ENCODE measurements at places on chromosomes 5 and 9.

DNA sequence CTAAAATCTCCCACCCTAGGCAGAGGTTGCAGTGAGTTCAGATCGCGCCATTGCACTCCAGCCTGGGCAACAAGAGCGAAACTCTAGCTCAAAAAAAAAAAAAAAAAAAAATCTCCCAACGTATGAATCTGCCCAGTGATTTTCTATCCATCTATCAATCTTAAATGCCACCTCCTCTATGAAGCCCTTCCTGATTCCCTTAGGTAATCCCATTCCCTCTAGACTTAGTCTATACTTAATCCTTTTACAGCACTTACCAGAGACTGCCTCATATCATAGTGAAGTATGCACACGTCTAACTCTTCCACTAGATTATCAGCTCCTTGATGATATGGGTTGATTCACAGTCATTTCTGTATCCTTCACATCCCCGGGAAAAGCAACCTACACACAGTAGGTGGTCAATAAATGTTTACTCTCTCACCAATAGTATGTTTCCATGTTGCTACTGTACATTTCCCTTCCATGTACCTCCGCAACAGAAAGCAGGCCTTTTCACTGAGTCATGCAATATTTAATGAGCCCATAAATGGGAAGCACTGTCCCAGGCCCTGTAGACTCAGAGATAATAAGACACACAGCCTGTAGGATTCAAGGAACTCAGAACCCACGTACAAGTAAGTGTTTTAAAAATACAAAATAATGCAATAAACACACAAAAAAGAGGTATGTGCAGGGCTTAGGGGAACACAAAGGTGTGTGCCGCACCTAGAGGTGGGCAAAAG lies 1.2 kb downstream of the DROSHA start:
- DNase-seq, result no peak

DNA sequence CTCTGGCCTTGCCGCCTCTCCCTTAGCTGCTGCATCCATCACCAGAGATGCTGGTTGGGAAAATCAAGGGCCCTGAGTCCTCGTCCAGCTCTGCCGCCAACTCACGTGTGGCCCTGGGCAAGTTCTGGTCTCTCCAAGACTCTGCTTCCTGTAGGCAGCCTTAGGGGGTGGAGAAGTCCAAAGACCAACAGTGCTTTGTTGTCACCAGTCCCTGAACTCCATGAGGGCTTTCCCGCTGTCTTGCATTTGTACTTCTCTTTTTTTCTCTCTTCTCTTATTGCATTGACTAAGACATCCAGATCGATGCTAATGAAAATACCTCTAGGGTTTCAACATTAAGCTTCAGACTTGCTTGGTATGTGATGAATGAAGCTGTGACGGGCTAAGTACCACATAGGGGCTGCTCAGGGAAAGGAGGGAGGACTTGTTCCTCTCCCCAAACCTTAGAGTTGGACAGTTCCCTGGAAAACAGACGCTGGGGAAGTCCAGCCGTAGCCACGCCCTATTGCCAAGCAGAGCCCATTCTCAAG lies 63.7 kb upstream of the STXBP1 start:
- DNase-seq, result no peak

DNA sequence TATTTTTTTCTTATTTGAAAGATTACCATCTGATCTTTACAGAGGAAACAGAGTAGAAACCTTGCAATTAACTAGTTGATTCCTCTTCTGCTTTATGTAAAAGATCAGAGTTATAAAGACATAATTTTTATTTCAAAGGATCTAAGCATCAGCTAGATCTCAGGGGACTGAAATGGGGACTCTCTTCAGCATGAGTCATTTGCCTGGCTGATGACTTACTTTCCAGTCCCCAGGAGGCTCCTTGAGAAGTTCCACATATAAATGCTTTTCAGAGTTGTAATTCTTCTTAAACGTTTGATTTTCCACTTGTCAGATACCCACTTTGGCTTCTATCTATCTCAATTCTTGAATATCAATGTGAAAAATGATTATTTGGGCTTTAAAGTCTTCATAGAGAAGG lies 389.4 kb downstream of the RAB3C start:
- no peak for DNase-seq

- DNase-seq, result no peak
These were observed 503.7 kb downstream of the SPATA31D1 start for GRCh38 chr9:82492274-82492673.

DNA sequence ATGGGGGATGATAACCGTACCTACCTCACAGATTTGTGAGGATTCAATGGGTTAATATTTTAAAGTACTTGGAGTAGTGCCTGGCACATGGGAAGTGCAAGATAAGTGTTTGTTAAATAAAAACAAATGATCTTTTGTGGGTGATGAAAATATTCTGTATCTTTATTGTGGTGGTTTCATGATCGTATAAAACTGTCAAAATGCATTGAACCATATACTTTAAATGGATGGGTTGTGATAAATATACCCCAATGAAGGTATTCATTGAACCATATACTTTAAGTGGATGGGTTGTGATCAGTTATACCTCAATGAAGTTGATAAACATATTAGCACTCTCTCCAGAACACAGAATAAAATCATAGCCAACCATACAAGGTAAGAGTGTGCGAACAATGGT lies 234.5 kb downstream of the CRB2 start:
- DNase-seq, result no peak

DNA sequence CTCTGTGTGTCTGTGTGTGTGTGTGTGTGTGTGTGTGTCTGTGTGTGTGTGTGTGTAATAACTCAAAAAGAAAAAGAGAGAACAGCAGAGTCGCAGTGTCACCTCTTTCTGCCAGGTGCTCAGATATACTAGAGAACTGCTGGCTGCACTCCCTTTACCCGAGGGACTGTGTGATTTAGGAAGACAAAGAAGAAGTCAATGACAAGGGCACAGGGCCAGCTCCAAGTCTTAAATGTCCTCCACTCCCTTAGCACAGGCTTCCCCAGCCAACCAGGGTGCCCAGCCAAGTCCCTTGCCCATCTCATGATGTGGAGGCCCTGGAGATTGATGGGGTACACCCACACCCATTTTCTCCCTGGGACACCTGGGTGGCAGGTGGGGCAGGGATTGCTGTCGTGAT lies 8.7 kb downstream of the CCNJL start:
- no peak for DNase-seq

DNA sequence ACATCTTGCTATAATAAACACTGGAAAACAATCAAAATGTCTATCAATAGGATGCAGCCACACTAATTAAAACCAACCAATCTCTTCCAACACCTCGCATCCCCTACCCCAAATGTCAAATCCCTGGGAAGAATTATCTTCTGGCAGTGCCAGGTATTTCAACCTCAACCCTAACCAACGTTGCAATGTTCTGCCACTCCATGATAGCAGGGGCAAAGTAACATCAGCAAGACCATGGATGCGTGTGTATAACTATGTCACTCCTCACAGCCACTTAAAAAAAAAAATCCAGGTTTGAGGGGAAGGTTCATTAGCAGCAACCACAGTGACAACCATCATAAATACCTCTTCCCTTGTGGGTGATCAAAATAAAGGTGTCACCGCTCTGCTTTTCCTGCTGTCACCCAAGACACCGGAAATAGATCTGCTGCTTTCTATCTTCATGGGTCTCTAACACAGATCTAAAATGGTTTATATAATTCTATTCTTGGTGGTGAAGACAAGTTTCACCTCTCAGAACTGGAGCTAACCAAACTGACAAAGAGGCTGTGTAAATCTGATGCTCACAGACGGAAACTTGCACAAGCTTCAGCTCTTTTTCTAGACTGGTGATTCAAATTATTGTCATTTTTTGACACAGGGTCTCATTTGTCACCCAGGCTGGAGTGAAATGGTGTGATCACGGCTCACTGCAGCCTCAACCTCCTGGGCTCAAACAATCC lies 9.9 kb downstream of the HSPA9 start:
- DNase-seq, result peak; percentile 63

GRCh38 chr9:82526577-82526976 lies 536.4 kb downstream of the RASEF start:
- DNase-seq, result no peak

- DNase-seq, result no peak
These were observed 25.9 kb upstream of the SUB1 start for GRCh38 chr5:32559411-32559810.

DNA sequence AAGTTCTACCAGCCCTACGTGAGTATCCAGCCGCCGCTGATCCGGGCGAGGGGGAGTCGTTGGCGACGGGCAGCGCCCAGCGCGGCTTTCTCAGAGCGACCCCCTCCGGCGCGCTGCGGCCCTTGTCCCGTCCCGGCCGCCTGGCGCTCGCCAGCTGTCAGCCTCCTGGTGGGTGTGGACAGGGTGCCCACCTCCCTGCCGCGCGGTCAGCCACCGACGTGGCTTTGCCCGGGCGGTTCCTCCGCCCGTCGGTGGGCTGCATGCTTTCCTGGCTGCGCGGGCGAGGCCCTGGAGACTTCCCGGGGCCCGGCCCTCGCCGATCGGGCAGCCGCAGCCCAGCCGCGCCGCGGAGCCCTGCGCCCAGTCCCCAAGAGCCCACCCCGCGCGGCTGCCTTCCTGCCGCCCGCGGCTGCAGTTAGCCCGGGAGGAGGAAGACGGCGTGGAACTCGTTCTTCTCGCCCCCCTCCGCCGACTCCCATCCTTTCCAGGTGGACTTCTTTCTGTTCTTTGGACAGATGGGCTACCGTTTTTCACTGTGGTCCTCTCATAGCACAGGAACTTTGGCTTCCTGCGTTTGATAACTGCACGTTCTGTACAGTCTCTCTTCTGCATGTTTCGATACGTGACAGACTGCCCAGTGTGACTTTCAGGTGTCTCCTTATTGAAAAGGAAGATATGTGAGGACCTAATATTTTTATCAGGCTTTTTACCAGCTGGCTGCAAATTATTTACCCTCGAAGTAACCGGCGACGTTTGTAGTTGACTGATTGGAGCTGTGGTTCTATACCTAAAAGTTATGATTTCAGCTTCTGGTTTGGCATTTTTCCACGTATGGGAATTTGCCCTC lies 577 bp downstream of the AP3S1 start:
- peak; percentile 17 for DNase-seq

DNA sequence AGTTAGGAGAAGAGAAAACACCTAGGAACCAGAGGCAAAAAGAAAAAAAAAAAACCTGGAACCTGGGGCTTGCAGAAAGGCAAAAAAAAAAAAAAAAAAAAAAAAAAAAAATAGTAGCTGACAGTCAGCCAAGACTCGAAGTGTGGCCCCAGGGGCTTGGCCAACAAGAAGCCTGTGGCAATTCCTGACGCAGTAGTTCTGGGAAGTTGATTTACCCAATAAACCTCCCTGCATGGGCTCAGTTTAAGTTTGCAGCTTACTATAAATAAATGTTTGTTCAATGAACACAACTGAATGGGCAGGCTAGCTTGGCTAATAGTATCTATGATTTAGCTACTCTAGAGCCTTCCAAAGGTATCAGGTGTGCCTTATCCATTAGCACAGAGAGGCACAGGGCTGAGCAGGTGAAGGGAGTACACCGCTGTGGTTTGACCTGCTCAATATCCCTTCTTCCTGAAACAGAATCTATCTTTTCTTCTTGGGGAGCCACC lies 21.3 kb upstream of the GLRX start:
- no peak for DNase-seq

DNA sequence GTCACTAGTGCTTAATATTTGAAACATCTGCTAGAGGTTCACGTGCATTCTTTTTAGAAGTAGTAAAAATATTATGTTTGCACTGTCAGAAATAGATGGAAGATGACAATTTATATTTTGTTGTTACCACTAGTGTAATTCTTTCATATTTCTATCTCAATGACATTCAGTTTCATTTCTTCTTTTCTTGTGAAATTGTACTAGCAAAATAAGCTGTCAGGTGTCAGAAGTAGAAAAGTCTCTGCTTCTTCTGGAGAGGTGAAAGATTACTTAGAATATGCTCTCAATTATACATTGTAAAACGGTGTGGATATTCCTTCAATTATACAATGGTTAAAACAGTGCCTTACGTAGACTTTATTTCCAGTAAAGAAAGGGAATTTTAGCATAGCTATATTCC lies 395.4 kb downstream of the CSNK1G3 start:
- no peak for DNase-seq

- no peak for DNase-seq
These were observed 363.3 kb upstream of the RPS23 start for GRCh38 chr5:82641331-82642003.

DNA sequence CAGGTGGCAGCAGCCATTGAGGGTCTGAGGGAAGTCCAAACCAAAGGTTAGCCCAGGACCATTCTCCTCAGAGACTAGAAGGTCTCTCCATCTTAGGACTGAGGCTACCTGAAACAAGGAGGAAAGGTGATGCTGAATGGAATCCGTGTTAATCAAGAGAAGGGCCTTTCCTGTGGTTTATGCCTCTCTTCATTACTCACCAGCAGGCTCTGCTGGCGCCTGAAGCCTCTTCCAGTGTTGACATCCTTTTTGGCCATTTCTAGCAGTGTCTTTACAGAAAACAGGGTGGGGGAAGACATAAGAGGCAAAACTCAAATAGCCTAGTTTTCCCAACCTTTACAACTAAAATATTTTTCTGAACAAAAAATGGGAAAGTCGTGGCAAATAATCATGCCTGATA lies 98.0 kb downstream of the ENC1 start:
- DNase-seq, result no peak

DNA sequence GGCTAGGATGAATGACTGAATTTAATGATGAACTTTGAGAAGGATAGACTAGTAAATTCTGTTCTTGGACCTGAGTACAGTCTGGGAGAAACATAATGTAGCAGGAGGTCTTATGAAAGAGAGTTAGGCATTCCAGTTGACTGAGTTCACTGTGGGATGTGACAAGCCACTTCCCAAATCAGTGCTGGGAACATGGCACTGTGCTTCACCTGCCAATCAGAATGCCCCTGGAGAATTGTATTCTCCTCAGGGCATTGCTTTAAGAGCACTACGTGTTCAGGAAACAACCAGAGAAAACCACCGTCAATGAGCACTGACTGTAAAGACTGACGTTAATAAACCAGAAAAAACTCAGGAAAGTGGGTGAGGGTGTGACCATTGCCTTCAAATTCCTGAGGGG lies 1.2 kb downstream of the CCDC107 start:
- DNase-seq, result no peak

DNA sequence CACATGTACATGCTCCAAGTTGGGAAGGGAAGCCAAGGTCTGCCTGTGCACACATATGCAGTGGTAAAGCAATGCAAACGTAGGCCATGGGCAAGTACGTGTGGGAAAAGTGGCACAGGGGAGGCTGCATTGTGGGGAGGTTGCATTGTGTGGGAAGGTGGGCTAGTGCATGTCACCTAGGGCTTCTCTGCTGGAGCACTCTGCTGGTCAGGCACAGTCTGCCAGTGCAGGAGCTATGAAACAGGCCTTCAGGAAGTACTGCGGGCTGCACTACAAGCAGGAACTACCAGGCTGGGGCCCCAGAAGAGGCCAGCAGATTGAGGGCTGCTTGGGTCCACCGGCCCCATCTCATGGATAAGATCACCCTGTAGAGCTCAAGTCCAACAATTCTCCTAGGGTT lies 1694.6 kb upstream of the CDH6 start:
- no peak for DNase-seq

- DNase-seq, result no peak
These were observed 205.6 kb upstream of the GDNF start for GRCh38 chr5:38045446-38045845.

GRCh38 chr5:171891595-171891994 lies 106.0 kb downstream of the SMIM23 start:
- DNase-seq, result no peak

Measured in T-helper 1 cell (primary cell).